ENCODE measurements at places on chromosomes 11 and 22.
A peak's percentile ranks its signal among the peaks of the same experiment; 100 is the strongest.

GRCh38 chr11:128686745-128687177 lies 7.1 kb upstream of the FLI1 start:
- peak; percentile 45 for DNase-seq

- DNase-seq, result peak; percentile 60
These were observed at the start of gene PTPRJ for GRCh38 chr11:47980088-47980906. PTPRJ (plus strand) TSS chr11:47980559; CDS start chr11:47980913, 354 bp downstream.

GRCh38 chr11:61089806-61090491 lies 12.3 kb upstream of the CD5 start:
- no peak for DNase-seq

DNA sequence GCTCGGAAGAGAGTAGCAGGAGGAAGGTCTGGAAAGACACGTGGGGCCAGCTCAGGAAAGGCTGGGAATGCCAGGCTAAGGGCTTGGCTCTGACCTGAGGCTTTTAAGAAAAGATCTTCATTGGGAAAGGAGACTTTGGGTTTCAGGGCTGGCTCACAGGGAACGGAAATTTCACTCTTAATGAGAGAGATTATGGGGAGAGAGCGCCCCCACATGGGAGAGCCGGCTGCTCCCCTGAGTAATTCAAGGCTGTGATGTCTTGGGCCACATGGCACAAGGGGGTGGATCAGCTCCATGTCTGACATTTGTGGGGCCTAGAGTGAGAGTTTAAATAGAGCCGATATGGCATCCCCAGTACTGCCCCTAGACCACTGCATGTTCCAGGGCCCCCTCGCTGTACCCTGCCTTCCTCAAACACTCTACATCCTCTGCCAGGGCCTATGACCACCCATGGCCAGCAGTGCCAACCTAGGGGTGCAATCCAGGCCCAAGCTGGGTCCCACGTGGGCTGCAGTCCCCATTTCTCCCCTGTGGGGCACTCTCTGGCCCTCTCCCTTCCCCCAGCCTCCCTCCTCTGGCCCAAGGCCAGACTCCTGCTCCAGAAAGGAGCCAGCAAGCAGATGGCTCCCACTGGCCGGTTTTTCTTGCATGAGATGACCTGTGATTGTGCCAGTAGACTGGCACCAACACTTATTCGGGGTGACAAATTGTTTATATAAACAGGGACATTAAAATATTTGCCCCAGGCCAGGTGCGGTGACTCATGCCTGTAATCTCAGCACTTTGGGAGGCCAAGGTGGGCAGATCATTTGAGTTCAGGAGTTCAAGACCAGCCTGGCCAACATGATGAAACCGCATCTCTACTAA lies 75.2 kb downstream of the ISX start:
- DNase-seq, result no peak

DNA sequence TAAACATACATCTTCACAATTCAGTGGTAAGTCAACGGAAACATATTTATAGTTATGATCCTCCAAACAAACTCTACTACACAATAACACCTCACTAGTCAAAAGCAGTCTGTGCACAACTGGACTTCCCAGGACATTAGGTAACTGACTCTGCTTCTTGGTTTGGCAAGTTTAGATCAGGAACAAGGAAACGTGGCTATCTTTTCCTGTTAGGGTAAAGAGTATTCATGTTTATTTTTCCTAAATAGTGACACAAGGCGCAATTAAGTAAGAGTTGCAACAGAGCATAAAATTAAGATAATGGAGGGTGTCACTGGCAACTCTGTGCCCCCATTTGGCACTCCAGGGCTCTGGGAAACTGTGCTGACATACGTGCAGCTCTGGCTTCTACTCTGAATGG lies 70.2 kb upstream of the TP53AIP1 start:
- no peak for DNase-seq

DNA sequence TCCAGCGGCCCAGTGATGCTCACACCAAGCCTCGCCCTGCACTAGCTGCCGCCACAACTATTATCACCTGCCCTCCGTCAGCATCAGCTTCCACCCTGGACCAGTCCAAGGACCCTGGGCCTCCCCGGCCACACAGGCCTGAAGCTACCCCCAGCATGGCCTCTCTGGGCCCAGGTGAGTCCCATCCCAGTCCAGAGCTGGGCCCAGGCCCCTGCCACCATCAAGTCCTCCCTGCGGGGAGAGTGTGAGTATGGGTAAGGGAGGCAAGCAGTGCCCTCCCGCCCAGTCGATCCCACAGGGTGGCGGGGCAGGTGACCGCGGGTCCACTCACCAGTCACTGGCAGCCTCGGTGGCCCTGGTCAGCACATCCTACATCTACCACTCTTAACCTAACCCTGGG lies 9.5 kb upstream of the SUSD2 start:
- DNase-seq, result no peak

DNA sequence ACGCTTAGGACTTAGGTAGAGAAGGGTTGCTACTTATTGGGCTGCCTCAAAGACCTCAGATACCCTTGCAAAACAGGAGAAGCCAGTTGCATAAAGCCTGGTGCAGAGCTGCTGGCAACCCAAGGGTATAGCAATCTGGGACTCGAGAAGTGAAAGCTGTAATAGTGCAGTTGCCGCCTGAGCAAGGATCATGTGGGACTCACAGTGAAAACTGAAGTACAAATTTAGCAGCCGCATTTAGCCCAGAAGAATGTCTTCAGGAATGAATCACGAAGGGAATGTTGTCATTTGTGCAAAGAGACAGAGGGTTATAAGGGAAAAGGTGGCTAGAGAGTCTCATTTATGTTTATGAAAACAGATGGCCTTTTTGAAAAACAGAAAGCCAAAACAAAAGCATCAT lies 267.2 kb downstream of the TENM4 start:
- no peak for DNase-seq

GRCh38 chr22:37659066-37659896 lies 758 bp downstream of the PDXP start:
- DNase-seq, result no peak
